ENCODE measurements at places on chromosomes 1 and 21.
A peak's percentile ranks its signal among the peaks of the same experiment; 100 is the strongest.

GRCh38 chr1:43220905-43221778 lies 48.6 kb upstream of the TMEM125 start:
- no peak for DNase-seq

DNA sequence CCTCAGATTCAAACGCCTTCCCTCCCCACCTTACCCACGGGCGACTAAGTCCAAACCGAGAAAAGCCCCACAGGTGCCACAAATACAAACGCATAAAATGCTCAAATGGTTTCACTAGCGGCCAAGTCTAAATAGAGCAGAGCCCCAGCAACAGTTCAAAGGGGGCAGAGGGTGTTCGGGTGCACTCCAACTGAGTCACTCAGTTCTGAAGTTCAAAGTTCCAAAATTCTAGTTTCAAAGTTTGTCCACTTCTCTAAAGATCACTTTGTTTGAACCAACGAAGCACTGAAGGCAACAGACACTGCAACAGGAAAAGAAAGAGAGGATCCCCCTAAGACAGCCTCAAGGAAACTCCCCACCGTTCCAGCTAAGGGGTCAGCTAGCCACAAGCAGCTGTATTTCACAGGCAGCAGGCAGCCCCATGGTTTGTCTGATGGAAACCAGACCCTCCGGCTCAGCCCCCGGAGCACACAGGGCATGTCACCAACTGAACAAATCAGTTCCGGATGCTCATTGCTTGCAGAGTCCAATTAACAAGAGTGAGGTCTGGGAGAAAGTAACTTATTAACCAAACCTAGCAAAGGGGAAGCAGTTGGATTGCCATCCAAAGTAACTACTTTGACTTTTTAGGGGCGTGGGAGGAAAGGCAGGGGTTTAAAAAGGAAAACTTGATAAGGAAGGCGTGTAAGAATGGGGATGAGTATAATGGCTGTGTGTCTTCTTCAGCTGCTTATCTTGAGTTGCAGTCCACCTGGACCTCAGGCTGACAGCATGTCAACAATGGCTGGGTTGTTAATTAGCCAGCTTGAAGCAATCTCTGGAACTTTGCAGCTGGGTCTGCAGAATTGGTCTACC lies 1423.9 kb upstream of the PRMT6 start:
- DNase-seq = no peak

DNA sequence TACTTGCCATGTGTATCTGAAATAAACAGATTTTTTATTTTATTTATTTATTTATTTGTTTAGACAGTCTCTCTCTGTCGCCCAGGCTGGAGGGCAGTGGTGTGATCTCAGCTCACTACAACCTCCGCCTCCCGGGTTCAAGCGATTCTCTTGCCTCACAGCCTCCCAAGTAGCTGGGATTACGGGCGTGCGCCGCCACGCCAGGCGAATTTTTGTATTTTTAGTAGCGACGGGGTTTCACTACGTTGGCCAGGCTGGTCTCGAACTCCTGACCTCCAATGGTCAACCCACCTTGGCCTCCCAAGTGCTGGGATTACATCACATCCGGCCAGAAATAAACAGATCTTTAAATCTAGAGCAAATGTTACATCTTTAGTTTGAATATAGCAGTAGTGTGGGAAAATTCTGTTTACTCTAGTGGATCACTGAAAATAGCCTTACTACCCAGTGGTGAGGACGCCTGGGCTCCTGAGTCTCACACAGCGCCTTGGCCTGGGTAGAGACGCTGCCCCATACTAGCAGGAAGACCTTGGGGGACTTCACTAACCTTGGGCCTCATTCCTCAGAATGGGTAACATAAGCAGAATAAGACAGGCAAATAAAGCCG lies 709 bp downstream of the GART start:
- peak; percentile 1 for DNase-seq

DNA sequence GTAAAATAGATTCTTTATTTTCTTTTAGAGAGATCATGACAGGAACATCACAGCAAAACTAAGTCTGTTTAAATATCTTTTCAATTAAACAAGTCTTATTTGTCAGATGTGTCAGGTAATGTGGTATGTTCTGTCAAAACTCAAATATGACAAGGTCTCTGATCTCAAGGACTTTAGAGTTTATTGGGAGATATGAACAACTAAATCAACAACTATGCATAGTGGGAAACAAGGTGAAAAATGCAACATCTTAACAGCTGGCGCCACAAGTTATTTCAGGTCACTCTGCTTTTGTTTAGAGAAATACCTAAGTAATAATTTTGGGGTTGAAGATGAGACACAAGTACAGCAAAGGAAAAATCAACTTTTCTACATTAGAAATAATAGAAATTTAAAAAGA lies 779.4 kb upstream of the ADGRL4 start:
- DNase-seq = no peak

DNA sequence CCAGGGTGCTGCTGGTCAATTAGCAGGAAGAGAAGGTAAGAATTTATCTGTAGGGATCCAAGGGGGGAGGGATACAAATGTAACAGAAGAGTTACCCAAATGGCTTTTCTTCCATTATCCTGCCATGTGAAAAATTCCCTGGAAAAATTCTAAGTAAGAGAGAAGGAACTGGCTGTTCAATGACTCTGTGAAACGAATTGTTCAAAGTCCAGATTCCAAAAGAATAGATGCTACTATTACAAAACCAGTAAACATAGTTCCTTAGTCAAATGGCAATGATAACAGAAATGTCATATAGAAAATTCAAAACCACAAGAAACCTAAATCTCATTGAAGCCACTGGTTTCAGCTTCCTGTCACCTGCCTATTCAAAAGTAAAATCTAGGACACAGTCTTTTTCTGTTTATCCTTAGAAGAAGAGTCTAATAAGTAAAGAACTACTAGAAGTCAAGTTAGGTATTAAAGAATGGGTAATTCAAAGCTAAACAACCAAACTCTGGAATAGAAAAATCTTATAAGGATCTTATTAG lies 102.6 kb downstream of the ZNF644 start:
- no peak for DNase-seq

DNA sequence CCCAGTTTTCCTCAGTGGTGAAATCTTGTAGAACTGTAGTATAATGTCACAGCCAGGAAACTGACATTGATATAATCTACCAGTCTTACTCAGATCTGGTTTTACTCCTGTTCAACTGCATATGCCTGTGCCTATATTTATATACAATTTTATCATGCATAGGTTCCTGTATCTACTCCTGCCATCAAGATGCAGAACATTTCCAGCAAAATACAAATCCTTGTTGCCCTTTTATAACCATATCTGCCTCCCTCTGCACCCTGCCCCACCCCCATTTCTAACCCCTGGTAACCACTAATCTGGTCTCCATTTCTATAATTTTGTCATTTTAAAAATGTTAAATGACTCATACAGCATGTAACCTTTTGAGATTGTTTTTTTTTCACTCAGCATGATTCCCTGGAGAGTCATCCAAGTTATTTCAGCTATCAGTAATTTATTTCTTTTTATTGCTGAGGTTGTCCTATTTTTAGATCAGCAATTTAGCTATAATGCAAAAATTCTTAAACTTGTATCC lies 8.1 kb downstream of the UTP25 start:
- no peak for DNase-seq

- DNase-seq = no peak
These were observed 30.8 kb upstream of the COL18A1 start for GRCh38 chr21:45373991-45374816.

DNA sequence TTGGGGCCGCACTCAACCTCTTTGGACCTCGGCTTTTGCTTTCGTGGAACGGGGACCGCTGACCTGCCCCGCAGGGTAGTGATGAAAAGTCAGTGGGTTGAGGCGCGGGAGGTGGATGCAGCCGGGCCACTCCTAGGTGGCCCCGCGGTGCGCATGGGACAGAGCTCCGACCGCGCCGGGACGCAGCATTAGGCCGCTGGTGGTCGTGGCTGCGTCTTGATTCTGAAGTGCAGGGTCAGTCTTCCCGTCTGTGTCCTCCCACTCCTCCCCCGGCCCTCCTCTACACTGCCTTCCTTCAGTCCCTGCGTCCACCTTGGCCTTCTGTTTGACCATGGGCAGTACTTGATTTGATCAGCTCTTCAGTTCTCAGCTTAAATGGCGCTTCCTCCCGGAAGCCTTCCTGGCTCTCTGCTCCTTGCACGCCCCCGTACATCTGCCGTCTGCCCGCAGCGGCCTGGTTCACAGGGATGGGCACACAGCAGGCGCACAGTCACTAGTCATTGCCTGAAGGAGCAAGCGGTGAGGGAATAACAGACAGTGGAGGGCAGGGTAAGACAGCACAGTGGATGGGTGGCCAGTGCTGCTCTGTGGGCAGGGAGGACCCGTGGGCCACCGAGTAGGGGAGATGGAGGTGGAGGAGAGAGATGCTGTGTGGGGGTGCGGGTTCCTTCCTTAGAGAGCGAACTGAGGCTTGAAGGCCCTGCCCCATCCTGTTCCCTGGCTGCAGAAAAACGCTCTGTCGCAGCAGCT lies 633 bp downstream of the THEMIS2 start:
- DNase-seq = no peak

- no peak for DNase-seq
These were observed 1.8 kb upstream of the GBP5 start for GRCh38 chr1:89274411-89274857.

DNA sequence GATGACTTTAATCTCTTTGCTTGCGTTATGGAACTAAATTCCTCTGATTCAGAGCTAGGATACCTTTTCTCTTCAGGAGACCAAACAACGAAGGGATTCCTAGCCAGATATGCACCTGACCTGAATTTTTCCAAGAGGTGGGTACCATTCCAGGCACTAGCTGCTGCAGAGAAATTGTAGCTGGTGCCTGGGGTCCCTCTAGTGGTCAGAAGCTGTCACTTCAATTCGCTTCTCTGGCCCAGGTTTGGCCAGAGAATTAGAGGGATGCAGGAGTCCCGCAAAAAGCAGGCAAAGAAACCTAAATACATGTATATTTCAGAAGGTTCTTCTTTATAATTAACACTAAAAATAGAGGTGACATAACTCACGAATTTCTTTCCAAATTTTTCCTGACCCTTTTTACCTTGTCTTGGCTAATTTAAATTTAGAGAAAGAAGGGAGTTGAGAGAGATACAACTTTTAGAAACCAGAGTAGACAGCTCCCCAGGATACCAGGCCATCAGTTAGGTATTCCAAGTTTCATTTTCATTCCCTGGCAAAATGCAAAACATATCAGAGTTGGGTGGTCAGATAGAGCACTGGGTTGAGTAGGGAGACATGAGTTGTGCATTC lies 9.6 kb downstream of the ACKR1 start:
- peak; percentile 35 for DNase-seq
